Glutamatergic neuron (in vitro differentiated cells): ENCODE measurements at places on chromosomes 16 and 17.

GRCh38 chr16:51149721-51150164 is 1.3 kb downstream of the SALL1 start:
- no peak for DNase-seq

GRCh38 chr16:11871193-11871592 is 19.9 kb upstream of the RSL1D1 start:
- DNase-seq = no peak

DNA sequence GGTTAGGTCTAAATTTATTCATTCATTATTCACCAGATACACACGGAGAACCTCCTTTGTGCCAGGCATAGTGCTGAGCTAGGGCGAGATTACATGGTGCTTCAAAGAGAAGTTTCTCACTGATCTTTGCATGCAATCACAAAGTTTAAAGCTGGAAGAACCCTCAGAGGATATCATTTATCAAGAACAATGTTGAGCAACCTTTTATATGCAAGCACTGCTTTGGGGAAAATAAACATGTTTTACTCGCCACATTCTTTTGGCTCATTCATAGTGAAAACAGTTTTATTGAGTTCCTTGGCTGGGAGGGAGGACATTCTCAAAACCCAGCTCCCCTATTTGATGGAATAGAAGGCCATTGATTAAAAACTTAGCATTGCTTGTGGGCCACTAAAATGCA is 49.8 kb upstream of the XYLT1 start:
- no peak for DNase-seq

DNA sequence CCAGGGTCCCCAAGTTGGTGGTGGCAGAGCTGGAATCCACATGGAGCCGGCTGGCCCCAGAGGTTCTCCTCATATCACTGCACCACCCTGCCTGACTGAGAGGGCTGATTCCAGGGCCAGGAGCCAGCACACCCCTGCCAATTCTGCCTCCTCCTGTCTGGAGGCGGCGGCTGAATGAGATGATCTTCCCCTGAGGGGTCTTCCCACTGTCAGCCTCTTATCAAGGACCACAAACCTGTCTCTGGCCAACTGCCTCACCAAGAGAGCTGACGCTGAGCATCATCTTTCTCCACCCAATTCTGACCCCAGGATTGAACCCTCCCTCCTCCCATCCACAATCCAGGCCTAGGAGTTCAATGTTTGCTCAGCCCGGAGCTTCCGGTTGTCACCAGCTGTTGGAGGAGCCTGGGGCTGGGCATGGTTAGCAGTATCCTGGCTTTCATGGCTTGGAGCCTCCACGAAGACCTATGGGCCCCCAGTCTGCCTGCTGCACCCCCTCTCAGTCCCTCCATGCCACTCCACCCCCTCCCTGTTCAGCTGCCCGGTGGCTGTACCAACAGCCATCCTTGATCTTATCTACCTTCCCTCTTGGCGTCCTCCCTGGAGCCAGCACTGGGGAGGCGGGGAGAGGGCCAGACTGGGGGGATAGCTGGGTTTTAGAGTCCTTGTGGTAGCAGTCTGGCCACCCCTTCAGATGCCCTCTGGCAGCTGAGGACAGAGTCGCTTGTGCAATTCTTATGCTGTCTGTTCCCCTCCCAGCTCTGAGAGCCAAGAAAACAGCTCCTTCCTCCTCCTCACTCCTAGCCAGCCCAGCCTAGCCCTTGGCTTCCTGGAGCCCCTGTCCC is 25.6 kb downstream of the ABCC3 start:
- DNase-seq = no peak

DNA sequence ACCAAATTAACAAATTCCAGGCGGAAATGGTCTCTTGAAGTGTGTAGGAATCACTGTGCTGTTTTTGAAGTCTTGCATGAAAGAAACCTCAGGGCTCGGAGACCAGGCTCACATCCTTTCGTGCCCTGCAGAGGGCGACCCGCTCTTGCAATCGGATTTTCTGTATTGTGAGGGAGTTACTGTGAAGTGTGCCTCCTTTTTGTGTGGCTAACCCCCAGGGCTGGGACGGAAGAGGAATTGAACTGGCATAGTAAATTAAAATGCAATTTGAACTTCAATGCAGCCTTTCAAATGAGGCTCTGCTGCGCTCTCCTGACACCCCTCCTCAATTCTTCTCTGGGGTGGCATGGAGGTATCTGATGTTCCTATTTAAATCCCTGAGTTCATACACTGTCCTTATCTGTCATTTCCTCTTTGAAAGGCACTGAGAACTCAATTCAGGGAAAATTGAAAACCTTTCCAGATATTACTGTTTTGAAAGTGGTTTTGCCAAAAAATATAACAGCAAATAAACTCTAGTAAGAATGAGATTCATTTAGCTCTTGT is 51.5 kb upstream of the MGAT5B start:
- DNase-seq = peak; percentile 62

DNA sequence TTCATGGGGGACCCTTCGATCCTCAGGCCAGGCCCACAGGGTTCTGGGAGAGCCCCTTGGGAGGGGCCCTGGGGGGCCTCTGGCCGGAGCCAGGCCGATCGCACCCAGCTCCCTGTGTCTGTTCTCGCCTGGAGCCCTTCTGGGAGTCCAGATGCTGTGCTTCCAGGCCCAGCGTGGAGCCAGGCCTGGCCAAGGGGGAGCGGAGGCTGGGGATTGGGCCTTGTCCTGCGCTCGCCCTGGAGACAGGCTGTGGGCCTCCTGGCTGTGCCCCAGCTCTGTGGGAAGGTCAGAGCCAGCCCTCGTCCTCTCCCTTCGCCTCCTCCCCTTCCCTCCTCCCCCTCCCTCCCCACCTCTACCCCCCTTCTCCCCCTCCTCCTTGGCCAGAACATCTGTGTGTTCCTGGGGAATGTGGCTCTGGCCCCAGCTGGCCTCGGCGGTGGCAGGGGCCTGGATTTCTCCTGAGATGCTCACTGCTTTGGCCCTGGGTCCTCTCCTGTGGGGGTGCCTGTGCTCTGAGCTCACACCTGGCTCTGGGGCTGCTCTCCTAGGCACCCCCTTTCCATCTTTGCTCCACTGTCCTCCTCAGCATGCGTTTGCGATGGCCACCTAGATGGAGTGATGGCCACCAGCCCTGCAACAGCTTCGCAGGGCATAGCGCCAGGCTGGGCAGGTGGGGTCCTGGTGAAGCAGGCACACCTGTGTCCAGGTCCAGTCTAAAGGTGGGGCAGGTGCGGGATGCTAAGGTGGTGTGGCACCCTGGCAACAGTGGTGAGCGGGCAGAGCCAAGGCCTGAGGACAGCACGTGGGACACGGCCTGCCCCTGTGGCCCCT is 90.6 kb upstream of the CIBAR2 start:
- DNase-seq = peak; percentile 73

DNA sequence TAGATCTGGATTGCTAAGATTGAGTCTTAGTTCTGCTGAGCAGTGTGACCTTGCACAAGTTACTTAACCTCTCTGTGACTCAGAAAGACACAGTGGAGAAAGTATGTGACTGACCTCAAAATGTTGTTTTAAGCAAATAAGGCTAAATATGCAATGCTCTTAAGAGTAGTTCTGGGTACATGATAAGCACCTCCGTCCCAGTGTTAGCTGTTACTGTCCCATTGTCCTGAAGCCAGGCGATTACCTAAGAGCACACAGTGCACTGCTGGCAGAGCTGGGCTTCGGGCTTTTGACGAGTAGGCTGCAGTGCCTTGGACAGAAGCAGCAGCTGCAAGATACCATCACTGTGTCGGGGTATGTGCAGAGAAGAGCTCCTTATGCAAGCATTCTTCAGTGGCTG is 32.7 kb upstream of the FOXF1 start:
- DNase-seq = no peak

DNA sequence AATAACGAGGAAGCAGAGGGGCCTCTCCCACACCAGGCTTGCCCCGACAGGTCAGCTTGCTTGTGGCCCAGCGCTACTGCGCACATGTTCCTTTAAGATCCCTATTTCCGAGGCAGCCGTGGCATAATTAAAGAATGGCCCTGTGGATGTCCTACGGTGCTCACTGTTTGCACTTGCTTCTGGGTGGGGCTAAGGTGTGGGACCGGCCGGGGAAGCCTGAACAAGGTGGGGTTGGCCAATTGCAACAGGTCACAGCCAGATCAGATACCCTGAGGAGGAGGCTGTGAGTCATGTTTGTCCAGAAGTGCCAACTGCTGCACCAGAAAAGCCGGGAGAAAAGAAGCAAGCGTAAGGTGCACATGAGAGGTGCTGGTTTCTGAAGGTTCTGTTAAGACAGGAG is 158.5 kb upstream of the CACNG5 start:
- DNase-seq = no peak
